RWPE2 (cell line): ENCODE measurements at places on chromosomes 7 and 10.

- no peak for DNase-seq
Observed at GRCh38 chr7:99083733-99084132, 60.2 kb downstream of the SMURF1 start.

DNA sequence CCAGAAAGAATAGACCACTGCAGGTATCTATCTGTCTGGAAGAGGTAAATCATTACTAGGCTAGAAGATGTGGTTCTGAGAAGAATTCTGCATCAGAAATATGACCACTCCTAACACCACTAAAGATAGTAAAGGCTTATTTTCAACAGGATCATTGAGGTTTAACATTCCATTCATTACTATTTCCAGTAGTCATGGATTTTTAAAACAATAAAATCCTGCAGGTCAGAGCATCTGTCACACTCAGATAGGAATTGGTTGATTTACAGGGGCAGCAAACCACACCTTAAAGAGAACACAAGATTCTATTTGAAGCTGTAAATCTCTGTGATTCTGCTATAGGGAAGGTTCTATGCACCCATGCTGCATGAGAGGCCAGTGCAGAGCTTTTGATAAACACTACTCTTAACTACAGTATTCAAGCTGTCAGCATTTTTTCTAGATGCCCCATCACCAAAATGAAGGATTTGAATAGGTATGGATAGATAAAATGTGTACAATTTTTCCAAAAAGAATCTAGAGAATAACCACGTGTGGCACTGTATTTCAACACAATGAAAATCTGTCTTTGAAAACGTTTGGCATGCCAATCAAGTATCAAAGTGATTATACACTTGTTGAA lies 14.6 kb downstream of the LRRC17 start:
- DNase-seq, result no peak

GRCh38 chr7:50562136-50562535 lies 3.1 kb downstream of the DDC start:
- no peak for DNase-seq

DNA sequence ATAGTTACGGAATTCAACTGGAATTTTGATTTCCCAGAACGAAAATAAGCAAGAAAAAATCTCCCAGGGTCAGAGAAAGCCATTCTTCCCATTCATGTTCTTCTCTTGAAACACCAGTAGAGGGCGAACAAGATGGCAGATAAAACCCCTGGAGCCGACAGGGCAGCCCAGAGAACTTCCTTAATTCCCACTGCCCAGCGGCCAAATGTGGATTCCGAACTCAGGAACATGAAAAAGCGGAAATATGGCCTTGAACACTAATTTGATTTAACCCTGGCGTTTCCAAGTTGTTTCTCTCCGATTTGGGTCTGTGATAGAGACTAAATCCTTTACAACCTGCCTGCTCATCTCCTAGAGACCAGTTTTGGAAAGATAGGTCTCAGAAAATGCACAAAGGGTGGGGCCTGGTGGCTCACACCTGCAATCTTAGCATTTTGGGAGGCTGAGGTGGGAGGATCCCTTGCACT lies 100.7 kb upstream of the WAC start:
- no peak for DNase-seq

GRCh38 chr10:80518143-80518806 lies 19.4 kb upstream of the SH2D4B start:
- DNase-seq, result no peak

- no peak for DNase-seq
Observed at GRCh38 chr7:131970602-131971001, 414.2 kb upstream of the PODXL start.

GRCh38 chr7:134298902-134299683 lies 17.6 kb downstream of the SLC35B4 start:
- no peak for DNase-seq

DNA sequence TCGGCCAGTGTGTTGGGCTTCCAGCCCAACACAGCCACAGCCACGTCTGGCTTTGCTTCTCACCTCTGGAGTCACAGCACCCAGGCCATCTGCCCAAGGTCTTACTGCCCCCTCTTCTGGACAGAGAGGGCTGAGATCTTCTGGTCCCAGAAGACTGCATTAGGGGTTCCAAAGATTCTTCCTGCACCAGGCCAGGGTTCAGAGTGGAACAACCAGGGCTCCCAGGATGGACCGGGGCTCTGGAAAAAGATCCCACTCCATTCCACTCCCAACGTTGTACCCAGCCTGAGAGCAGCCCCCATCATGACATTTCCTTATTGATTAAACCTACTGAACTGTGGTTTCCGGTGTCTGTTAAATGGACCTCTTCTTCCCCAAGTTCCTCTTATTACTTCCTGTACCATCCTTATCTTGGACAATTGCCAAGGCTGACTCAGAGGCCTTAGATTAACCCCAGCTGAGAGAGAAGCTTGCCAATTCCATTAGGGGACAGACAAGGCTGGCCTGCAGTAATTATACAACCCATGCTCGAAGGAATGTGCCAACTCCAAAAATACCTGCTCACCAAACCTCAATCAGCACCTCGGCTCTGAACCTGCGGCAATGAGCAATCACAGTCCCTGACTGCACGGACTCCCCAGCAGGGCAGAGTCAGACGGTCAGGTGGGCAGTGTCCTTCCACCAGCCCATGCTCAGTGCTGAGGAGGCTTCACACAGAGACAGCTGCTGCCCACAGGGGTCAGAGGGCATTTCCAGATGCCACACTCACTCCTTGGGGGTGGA lies 47.9 kb upstream of the NPFFR1 start:
- DNase-seq, result peak; percentile 85

GRCh38 chr7:18497800-18498199 lies 2.3 kb downstream of the HDAC9 start:
- DNase-seq, result no peak

DNA sequence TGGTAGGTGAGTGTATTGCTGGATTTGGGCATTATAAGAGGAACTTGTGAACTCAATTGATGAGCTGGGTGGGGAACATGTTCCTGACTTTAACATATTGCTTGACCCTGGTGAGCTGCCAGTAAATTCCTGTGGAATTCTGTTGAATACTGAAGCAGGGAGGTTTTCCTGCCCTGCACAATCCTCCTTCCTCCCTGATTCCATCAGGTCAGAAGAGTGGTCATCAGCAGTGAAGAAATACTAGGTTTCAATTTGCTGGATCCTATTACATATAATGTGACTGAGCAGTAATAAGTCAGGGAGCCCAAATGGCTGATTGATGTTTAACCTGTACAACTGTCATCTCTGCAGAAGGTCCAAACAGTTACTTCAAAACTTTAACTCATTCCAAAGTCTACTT lies 581.2 kb downstream of the SUGCT start:
- no peak for DNase-seq
